ENCODE measurements at places on chromosomes 3 and 15. TPM values are rescaled to one million over a fixed set of nuclear protein-coding genes. Genes with fewer than 3 reads are reported as not detected.

The C3orf85 gene
- polyA plus RNA-seq: not detected

The NUP210 gene
- polyA plus RNA-seq: 13.0 TPM

The MASP1 gene
- not detected for polyA plus RNA-seq

The GNAT1 gene
- polyA plus RNA-seq: not detected

The SKOR1 gene
- polyA plus RNA-seq: not detected

The ANKRD34C gene
- polyA plus RNA-seq: not detected

The CSTA gene
- 211 TPM for polyA plus RNA-seq

Data from CD14-positive monocyte (primary cell).